Cardiac muscle cell (in vitro differentiated cells and primary cell): ENCODE measurements at places on chromosomes 13 and 19.
A peak's percentile ranks its signal among the peaks of the same experiment; 100 is the strongest.

- no peak for DNase-seq
Measured at GRCh38 chr13:79880818-79881217, 399.9 kb downstream of the NDFIP2 start.

DNA sequence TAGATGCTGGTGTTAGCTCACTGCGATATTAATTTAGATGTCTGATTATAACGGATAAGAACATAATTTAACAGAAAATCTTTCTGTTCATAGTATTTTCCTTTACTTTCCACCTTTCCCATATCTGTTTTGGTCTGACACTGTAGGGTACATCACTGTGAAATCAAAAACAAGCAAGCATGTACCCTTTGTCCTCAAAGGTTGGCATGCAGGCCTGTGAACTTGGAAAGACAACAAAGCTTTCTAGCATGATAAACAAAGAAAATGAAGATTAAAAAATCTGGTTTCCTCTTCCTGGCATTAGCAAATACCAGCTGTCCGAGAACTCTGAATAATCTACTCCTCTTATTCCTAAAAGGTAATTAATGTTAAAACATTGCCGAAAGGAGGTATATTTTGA is 31.6 kb downstream of the THSD1 start:
- no peak for DNase-seq

DNA sequence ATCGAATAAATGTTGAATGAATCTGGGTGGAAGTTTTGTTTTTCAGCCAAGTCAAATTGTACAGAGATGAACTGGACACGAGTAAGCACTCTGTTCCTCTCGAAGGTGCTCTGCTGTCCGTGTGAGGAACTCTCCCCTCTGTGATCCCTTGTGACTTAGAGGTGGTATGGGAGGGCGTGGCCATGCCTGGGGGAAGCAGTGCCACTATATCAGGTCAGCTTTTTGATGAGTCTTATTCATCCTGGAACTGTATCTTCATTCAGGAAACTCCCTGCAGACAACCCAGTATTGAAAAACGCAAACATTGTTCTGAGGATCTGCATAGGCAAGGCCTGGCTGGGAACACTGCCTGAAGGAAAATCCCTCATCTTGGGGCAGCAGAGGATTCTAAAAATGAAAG is 45.7 kb upstream of the FLT1 start:
- no peak for DNase-seq

DNA sequence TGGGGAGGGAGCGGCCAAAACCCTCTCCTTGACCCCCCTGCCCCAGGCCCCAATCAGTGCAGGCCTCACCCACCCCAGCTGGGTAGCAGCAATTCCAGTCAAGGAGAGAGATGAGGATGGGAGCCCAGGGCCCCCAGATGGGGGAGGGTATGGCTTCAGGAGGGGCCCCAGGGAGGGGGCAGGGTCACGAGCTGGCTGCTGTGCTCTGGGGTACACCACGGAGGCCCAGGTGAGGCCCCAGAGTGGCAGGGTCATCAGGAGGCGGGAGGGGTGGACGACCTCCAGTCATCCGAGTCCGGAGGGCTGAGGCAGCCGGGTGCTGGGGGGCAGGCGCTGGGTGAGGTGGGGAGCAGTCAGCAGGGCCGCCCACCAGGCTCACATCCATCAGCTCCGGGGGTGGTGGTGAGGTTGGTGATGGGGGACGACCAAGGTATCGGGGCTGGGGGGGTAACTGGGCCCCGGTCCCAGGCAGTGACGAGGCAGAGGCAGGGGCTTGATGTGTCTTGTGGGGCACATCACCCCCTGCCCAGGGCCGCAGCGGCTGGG is 8.4 kb downstream of the DYRK1B start:
- no peak for DNase-seq

DNA sequence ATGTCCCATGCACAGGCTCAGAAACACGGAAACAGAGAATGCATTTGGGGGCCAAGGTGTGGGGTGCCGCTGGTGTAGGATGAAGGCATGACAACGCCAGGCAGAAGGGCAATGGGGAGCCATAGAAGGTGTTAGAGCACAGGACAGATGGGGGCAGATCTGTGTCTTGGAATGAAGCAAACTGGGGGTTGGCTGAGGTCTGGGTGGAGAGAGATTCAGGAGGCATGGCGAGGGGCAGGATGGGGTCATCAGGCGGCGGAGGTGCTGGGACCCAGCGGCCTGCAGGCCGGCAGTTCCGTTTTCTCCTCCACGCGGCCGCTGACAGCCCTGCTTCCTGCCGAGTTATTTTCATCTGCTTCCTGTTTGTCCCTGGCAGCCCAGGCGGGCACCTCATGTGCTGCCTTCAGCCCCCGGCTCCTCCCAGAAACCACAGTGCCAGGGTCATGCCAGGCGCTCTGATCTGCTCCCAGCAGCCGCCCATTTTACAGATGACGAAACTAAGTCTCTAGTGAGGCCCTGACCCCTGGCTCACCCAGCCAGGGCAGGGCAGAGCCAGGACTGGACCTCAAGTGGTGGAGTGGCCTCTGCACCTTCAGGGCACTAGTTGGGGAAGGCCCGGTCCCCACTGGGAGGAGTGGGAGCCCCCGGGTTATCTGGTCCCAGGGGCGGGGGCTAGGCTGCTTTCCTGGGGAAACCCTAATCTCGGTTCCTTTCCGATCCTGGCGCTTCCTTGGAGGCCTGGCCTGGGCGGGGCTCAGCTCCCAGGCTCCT is 2.2 kb downstream of the ARHGAP45 start:
- no peak for DNase-seq

- DNase-seq = peak; percentile 6
Measured at GRCh38 chr19:30692181-30692811, 320.1 kb downstream of the ZNF536 start.

GRCh38 chr13:32535748-32536147 is 2.8 kb downstream of the N4BP2L2 start:
- no peak for DNase-seq

DNA sequence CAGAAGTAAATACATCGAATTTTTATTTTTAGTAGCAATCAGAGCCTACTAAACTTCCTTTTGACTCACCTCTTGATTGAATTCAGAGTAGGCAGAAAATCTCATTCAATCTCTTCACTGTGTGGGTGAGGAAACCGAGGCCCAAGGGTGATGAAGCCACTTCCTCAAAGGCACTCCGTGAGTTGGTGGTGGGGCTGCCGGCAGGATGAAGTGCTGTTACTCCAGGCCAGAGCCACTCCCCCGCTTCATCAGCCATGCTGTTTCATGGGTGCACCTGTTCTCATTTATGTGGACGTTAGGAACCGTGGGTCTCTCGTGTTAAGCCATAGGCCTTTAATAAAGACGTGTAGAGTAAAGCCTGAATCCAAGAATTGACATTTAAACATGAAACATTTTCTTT is 13.2 kb downstream of the ING1 start:
- no peak for DNase-seq

GRCh38 chr13:110714797-110715394 is 1.4 kb downstream of the ING1 start:
- DNase-seq = peak; percentile 56

DNA sequence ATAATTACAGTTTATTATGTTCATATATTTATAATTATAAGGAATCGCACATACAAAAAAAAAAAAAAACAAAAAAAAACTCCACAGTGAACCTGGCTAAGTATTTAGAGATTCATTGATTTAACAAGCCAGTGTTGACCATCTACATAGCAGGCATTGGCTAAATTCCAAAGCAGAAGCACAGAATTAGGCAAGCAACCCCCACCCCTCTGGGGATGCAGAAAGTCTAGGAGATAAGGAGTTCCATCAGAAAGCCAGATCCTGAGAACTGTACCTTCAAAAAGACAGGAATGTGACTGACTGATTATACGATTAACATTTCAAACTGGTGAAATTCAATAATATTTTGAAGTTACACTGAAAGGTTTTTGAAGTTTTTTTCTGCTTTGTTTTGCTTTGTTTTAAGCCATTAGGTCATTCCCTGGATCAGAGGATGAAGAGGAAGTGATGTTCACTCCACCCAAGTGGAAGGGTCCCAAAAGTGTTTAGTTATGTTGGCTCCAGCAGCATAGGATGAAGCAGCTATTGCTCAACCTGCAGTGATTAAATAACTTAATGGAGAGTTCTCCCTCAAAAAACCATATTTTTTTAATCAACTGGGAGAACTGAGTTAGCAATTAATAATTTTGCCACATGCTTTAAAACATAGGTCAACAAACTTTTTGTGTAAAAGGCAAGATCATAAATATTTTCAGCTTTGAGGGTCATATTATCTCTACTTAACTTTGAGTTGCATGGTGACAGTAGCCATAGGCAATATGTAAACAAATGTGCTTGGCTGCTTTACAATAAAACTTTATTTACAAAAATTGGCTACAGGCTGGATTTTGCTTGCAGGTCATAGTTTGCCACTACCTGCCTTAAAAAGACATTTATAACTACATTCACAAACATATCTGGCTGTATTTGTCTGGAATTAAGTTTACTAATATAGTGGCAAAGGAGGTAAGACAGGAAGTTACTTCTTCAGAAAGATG is 49.6 kb downstream of the DOCK9 start:
- DNase-seq = peak; percentile 87

DNA sequence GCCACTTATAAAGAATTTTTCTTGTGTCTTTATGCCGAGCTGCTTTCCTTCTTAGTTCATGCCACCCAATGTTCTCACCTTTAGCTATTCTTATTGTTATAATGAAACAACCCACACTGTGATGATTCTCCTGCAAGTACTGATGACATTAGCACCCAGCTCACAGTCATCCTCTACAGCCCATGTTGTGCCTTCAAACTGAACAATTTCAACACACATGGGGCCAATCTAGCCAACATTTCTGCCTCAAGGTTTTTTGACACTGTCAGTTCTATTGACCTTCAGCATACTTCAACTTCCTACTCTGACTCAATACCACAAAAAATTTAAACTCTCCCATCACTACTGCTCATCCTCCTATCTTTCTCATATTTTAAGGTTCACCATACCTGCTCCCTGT is 752.4 kb downstream of the FGF9 start:
- no peak for DNase-seq

DNA sequence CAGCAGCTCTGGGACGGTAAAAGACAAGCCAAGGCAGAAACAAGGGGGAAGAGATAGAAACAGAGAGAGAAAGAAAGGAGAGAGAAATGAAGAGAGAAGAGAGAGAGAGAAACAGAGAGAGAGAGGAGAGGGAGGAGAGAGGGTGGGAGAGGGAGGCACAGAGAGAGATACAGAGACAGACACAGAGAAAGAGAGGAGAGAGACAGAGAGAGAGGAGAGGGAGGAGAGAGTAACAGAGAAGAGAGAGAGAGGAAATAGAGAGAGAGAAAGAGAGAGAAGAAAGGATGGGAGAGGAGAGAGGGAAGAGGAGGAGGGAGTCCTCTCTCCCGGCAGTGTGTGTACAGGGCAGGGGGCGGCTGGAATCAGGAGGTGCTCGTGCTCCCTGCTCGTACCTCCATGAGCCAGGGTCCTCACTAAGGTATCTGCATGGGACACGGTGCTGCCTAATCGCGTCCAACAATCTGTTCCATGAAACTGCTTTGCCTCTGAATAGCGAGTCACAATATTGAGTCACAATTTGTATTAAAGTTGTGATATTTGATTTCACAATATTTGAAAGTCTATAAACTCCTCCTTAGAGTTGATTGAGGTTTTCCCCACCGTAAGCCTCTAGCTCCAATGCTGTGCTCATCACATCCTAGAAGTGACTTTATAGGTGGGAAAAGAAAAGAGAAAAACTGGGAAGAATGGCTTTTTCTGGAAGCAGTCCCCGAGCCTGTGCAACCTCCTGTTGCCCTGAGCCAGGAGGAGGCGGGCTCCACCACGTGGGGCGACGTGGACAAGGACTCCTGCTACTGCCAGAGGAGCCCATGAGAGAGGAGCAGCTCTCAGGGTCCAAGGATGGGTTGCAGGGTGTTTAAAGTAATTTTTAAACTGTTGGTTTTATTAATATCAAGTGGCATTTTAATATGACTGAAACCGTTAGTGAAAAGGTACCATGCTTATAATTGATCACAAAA is 81.7 kb upstream of the ARHGEF7 start:
- no peak for DNase-seq

DNA sequence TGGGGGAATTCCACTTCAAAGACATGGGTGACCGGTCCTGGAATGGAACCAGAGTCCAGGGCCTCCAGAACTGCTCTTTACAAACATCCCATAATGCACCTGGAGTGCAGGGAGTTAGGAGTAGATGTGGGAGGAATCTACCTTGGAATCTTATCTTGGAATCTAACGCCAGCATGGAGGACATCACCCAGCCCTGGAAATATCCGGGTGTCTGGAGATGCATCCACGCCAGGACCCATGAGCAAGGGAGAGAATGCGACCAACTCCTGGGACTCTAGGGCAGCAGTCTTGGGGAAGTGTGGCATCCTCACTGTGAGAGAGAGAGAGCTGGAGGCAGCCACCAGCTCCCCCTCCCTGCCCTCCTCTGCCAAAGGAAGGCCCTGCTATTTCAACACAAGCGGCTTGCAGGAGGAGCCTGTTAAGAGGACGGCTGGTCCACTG is 211.8 kb downstream of the UQCRFS1 start:
- peak; percentile 9 for DNase-seq

- DNase-seq = no peak
Measured at GRCh38 chr13:46675016-46675415, 121.9 kb downstream of the ESD start.

DNA sequence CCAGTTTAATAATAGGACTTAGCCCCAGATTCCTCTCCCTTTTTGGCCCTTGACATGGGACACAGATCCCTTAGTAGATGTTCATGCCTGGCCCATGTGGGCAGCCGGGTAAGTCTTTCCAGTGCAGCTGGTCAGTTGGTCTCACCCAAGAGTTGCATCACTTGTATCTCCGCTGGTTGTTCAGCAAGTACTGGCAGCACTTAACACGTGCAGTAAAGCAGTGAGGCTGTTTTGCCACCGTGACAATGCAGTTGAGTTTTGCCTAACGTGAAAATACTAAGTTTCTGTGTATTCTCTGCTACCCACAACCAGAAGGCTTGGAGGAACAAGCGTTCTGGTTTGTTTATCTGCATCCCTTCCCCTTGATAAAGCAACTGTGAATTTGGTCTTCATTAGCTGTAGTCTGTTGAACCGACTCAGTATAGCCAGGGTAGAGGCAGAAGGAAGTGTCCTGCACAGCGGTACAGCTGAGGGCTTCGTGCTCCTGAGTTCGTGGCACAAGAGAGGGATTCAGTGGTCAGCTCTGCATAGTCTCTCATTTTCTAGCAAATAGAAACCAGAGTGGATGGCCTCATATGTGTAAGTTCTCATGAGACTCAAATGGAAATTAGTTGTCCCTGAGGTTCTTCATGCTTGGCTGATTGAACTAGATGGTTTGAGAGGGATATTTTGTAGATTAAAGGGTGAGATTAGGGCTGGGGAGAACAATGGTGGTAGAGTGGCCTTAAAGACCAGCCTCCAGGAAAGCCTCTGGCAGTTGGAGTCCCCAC is 50.3 kb downstream of the ARHGEF7 start:
- no peak for DNase-seq

GRCh38 chr19:16435238-16435917 is 36.4 kb downstream of the EPS15L1 start:
- peak; percentile 56 for DNase-seq
